ENCODE measurements at places on chromosomes 7 and 10.

DNA sequence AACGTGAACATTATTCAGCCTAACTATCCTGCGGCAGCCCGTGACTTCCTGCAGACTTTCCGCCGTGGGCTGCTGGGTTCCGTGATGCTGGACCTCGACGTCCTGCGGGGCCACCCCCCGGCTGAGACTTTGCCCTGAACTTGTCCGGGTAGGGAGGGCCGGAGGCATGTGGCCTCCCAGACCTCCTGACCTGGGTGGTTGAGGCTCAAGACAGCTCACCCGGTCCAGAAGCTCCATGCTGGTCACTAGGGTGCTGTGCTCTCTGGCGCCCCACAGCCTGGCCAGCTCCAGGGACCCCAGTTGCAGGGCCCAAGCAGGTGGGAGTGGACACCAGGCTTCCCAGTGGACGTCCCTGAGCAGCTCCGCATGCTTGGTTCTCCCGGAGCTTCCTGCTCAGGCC is 4.4 kb downstream of the SPRN start:
- no peak for DNase-seq

GRCh38 chr10:29756451-29756850 is 121.7 kb upstream of the SVIL start:
- peak; percentile 96 for DNase-seq

- DNase-seq, result no peak
Observed at GRCh38 chr10:491667-492424, 197.6 kb downstream of the DIP2C start.

DNA sequence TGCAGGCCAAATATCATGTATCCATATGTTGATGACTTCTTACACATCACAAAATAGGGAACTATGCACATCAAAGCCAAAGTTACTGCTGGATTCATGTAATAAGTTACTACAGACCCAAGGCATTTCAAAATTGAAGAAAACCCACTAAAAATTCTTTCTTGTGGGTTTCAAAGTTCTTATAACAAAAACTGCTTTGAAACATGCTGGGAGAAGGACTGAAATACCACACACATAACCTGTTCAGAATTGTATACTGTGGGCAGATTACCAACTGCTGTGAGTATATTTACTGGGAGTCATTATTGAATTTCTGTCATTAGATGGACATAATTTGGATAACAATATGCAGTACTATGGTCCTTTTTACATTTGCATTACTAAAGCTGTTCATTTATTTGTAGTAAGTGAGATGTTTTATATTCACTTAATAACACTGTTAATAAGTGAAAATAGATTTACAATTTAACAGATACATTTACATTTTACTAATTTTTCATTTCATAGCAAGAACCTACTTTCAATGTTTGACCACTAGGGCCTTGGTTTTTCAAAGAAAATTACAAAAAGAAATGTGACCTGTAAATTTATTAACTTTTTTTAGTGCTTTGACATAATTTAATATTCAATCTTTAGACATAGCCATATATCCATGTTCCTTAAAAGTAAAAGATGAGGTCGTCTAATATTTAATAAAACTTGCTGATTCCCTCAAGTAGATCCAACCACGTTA is 132.6 kb downstream of the MAGI2 start:
- no peak for DNase-seq

- DNase-seq, result no peak
Observed at GRCh38 chr10:127600479-127600878, 51.4 kb downstream of the NPS start.

GRCh38 chr7:100358027-100358856 is at the start of gene PILRB:
PILRB (plus strand) TSS chr7:100358117; CDS start chr7:100358303, 186 bp downstream.
- DNase-seq, result no peak

- no peak for DNase-seq
Observed at GRCh38 chr7:71497256-71497946, 365.5 kb downstream of the GALNT17 start.

GRCh38 chr7:138848056-138848980 is 50.3 kb upstream of the ATP6V0A4 start:
- DNase-seq, result no peak

- DNase-seq, result no peak
Observed at GRCh38 chr10:44856696-44857095, 54.4 kb upstream of the TMEM72 start.

- no peak for DNase-seq
Observed at GRCh38 chr10:108375691-108376090, 1211.2 kb upstream of the SORCS1 start.

- peak; percentile 67 for DNase-seq
Observed at GRCh38 chr7:6012355-6013104, 3.5 kb downstream of the AIMP2 start.

- no peak for DNase-seq
Observed at GRCh38 chr7:480531-481218, 39.0 kb downstream of the PDGFA start.

GRCh38 chr10:97096261-97097083 is 89.3 kb downstream of the SLIT1 start:
- DNase-seq, result peak; percentile 4

DNA sequence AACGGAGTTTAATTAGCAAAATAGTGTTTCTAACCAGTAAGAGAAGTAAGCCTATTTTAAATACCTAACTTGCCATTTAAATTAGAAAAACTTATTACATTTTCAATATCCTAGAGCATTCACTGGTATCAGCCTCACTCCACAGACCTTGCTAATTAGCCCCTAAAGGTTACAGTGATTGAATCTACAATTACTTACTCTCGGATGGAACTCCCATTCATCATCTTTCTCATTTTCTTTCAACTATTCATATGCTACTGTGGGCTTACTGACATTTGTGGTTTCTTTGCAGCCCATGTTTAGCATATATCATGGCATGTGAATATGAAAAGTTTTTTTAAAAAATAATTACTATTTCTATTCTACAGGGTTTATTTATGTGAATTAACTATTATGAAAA is 86.4 kb downstream of the GPR37 start:
- no peak for DNase-seq

- DNase-seq, result peak; percentile 55
Observed at GRCh38 chr10:55369670-55370420, 568.8 kb upstream of the PCDH15 start.

- peak; percentile 35 for DNase-seq
Observed at GRCh38 chr10:11017570-11018431, at the start of gene CELF2. CELF2 (plus strand) TSS chr10:11017872; CDS start chr10:11018090, 218 bp downstream.

GRCh38 chr7:1889556-1890181 is 219.6 kb downstream of the ELFN1 start:
- no peak for DNase-seq

- no peak for DNase-seq
Observed at GRCh38 chr7:20301311-20301939, 29.3 kb upstream of the ITGB8 start.

DNA sequence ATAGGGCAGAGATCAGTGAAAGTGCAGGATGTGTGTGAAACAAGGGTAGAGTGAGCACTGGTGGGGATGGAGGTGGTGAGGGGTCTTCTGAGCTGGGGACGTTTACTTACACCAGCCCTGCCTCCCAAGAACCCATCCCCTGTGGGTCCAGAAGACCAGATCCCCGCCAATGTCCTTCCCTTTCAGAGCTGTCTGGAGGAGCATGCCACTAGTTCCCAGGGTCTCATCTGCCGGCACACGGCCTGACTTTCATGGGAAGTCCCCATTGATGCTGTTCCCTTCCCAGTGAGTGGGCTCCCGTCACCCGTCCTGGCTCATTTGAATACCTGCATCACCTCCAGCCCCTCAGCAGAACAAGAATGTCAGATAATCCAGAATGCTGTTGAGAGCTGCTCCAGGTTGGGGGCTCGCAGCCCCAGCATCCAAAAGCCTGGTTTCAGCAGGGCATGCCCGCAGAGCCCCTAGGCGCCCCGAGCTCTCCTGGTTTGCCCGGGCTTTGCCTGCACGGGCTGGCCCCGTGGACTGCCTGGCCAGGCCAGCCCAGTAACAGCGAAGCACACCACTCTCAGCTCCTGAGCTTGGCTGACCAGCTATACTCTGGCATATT is 246.7 kb downstream of the MGMT start:
- DNase-seq, result no peak

- no peak for DNase-seq
Observed at GRCh38 chr7:71618278-71618677, 486.3 kb downstream of the GALNT17 start.

All from umbilical cord (tissue), 2 donors.